Naive thymus-derived CD4-positive, alpha-beta T cell (primary cell): ENCODE measurements at places on chromosomes 3 and 15. TPM values are rescaled to one million over a fixed set of nuclear protein-coding genes. Genes with fewer than 3 reads are reported as not detected.

HCLS1 gene
- polyA plus RNA-seq = 340 TPM

ARRDC4 gene
- 0.83 TPM for polyA plus RNA-seq

IGDCC3 gene
- not detected for polyA plus RNA-seq

GOLGA6B gene
- polyA plus RNA-seq = not detected

SYNM gene
- polyA plus RNA-seq = 0.17 TPM

CHAC1 gene
- not detected for polyA plus RNA-seq

IL5RA gene
- not detected for polyA plus RNA-seq

PLCH1 gene
- not detected for polyA plus RNA-seq

DNA sequence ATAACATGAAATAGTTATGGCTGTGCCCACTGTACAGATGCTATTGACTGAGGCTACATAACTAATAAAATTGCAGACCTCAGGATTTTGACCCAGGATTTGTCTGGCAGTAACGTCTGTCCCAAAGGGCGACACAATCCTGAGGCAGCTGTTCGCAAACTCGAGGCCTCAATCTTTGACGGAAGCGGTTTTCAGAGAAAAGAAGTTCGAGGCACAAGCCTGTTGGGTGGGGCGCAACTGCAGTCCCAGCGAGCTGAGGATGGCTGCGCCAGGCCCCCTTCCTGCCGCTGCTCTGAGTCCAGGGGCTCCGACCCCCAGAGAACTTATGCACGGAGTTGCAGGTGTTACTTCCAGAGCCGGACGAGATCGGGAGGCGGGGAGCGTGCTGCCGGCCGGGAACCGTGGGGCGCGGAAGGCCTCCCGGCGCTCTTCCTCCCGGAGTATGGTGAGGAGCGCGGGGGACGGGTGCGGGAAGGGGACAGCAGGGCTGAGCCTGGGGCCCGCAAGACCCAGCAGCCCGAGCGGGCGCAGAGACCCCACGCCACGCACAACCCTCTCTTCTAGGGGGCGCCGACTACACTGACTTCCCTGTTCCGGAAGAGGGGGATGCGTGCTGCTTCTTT lies at the start of gene PARP15:
Gene PARP15, plus strand, starts transcription at position 242 of the 623 bp plus-strand sequence. Its CDS starts 18 bp downstream, at position 260.
- DNase-seq = peak; percentile 13
- H3K27ac ChIP-seq = peak within 1 kb of the TSS; percentile 69
- H3K27me3 ChIP-seq = no peaks in the 10 kb centered on the region
- no peaks in the 10 kb centered on the region for H3K36me3 ChIP-seq
- peaks cover 23% of the 10 kb centered on the region for H3K4me1 ChIP-seq
- H3K4me3 ChIP-seq = peak within 1 kb of the TSS; percentile 74

DNA sequence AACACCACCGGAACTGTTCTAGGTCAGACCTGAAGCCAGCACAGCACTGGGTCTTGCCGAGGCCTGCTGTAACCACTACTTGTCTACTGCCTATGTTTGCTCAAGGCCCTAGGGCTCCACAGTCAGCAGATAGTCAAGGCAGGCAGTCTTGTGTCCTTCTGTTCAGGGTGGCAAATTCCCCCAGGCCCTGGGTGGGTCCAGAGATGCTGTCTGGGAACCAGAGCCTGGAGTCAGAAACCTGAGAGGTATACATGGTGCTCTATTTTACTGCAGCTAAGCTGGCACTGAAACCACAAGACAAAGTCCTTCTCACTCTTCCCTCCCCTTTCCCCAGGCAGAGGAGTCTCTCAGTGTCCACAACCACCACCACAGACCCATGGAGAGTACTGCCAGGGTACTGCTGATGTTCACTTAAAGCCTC lies 89.9 kb downstream of the BBX start:
- DNase-seq = no peak
- peaks cover 4% of the 10 kb centered on the region for H3K36me3 ChIP-seq
- H3K27me3 ChIP-seq = no peaks in the 10 kb centered on the region
- H3K4me1 ChIP-seq = no peaks in the 10 kb centered on the region
- H3K4me3 ChIP-seq = no peak overlapping the region

DNA sequence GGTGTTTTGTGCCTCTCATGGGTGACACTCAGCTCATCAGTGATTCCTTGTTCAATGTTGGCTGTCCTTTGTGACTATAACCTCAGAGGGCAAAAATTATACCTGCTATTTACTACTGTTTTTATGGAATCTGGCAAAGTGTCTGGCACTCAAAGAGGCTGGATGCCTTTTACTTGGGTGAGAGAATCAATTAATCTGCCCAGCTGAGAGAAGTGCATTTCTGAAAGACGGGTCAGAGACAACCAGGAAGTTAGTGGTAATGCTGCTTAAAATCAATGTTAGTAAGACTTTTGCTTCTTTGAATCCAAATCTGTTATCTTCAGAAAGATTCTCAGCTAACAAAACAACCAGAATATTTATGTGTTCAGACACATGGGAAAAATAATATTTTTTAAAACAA lies 436.2 kb upstream of the SUCLG2 start:
- H3K27ac ChIP-seq = no peak overlapping the region
- no peaks in the 10 kb centered on the region for H3K27me3 ChIP-seq
- H3K36me3 ChIP-seq = no peaks in the 10 kb centered on the region
- DNase-seq = no peak

GRCh38 chr3:106089806-106090205 lies 221.0 kb upstream of the CBLB start:
- no peak overlapping the region for H3K27ac ChIP-seq
- DNase-seq = no peak
- no peaks in the 10 kb centered on the region for H3K36me3 ChIP-seq
- H3K4me3 ChIP-seq = no peak overlapping the region

- no peaks in the 10 kb centered on the region for H3K36me3 ChIP-seq
- DNase-seq = no peak
- no peak overlapping the region for H3K27ac ChIP-seq
Observed at GRCh38 chr3:59245859-59246501, 196.2 kb upstream of the CFAP20DC start.

DNA sequence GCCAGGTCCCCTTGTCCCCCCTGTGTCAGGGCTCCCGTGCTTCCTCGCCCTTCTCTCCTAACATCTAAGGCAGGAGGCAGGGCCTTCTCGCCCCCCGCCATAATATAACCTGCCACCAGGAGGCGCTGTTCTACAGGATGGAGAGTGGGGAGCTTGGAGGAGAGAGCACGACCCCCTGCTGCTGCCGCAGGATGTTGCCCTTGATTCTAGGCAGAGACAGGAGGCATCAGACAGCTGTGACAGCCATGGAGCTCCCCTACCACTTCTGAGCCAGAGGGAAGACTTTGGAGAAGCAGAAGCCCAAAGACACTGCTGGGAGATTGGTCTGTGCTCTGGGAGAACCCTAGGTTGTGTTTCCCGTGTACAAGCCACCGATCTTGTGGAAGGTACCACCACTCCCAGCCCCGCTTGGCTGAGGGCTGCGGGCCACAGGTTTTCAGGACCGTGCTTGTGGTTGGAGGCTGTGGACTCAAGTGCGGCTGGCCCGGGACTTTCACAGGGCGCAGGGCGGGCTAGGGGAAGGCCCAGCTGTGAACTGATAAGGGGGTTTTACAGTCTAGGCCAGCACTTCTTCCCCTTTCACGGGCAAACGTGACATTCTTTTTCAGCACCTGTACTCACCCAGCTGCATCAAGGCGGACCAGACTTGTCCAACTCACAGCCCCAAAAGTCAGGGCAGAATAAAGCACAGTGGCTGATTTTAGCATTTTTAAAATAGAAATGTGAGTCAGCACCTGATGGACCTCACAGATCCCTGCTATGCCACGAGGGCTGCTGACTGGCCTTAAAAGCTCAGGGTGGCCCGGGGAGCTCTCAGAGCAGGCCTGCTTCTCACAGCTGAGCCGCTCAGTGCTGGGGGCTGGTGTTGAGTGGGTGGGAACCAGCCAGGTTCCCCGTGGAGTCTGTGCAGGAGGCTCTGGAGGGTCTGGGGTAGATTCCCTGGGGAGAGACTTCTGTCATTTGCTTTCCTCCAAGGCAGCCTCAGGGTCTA lies 2.6 kb upstream of the TIGIT start:
- peak overlapping the region; percentile 51 for H3K27ac ChIP-seq
- H3K4me3 ChIP-seq = peak overlapping the region; percentile 37
- no peaks in the 10 kb centered on the region for H3K36me3 ChIP-seq
- peak; percentile 69 for DNase-seq
- H3K4me1 ChIP-seq = peaks cover 42% of the 10 kb centered on the region

- no peak overlapping the region for H3K4me3 ChIP-seq
- H3K36me3 ChIP-seq = no peaks in the 10 kb centered on the region
- H3K4me1 ChIP-seq = no peaks in the 10 kb centered on the region
- no peaks in the 10 kb centered on the region for H3K27me3 ChIP-seq
Observed at GRCh38 chr3:31173118-31173718, 278.8 kb upstream of the GADL1 start.

DNA sequence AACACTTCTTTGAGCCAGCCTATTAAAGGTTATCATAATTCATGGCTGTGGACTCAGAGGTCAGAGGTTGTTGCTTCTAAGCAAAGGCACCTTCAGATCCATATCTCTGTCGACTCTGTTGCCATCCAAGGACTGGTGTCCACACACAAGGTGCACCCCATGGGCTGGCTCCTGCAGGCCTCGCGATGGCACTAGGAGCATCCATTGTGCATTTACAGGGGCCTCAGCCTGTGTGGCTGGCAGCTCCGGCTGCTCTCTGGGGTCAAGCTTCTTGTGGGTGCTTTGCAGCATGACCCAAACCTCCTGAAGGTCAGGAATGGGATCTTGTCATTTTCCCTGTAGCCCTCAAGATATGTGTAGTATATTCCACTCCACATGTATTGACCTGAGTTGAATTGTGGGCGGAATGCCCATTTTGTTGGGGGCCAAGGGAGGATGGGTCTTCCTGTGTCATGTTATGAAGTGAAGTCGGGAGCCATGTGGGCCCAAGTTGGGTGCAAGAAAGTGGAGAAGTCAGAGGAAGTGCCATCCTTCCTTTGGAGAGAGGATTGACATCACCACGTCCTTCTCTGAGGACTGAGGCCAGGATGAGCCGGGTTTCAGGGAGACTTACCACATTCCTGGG lies 43.9 kb downstream of the CHDH start:
- no peak overlapping the region for H3K4me3 ChIP-seq
- H3K4me1 ChIP-seq = no peaks in the 10 kb centered on the region
- no peak for DNase-seq
- H3K27ac ChIP-seq = no peak overlapping the region
- no peaks in the 10 kb centered on the region for H3K27me3 ChIP-seq
- no peaks in the 10 kb centered on the region for H3K36me3 ChIP-seq
